ENCODE measurements at places on chromosomes 13 and 19.
A peak's percentile ranks its signal among the peaks of the same experiment; 100 is the strongest.

GRCh38 chr13:78137404-78138142 is 218.9 kb upstream of the EDNRB start:
- DNase-seq, result no peak

DNA sequence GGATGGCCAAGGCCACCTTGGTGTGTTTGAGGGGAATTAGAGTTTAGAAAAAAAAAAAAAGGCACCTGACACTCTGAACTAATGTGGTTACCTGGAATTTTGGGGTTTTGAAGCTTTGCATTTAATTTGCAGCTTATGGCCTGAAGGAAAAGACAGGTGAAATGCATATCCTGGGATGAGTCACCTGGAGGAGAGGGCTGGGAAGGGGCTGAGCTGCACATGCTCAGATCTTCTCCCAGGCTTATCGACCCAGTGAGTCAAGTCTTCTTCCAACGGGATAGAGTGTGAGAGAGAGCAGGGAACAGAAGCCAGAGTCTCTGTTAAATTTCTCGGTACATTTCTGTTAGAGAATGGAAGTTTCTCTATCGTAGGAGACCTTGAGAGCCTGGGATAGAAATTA is 29.7 kb upstream of the ALOX5AP start:
- no peak for DNase-seq

GRCh38 chr19:48928164-48929025 is 5.1 kb upstream of the DHDH start:
- DNase-seq, result no peak

- DNase-seq, result no peak
Observed at GRCh38 chr13:41460930-41461329, 3.6 kb downstream of the RGCC start.

DNA sequence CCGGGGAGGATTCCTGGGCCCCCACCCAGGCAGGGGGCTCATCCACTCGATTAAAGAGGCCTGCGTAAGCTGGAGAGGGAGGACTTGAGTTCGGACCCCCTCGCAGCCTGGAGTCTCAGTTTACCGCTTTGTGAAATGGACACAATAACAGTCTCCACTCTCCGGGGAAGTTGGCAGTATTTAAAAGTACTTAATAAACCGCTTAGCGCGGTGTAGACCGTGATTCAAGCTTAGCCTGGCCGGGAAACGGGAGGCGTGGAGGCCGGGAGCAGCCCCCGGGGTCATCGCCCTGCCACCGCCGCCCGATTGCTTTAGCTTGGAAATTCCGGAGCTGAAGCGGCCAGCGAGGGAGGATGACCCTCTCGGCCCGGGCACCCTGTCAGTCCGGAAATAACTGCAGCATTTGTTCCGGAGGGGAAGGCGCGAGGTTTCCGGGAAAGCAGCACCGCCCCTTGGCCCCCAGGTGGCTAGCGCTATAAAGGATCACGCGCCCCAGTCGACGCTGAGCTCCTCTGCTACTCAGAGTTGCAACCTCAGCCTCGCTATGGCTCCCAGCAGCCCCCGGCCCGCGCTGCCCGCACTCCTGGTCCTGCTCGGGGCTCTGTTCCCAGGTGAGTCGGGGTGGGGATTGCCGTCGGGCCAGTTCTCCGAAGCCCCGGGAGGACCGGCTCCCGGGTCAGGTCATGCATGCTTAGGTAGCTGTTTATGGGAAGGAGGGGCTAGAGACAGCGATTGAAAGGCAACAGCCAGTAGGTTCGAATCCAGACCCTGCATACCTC is at the start of gene ICAM1:
Gene ICAM1 (plus strand): TSS at position 505 of the 779 bp plus-strand sequence. CDS start 40 bp downstream, at position 545.
- peak; percentile 54 for DNase-seq

DNA sequence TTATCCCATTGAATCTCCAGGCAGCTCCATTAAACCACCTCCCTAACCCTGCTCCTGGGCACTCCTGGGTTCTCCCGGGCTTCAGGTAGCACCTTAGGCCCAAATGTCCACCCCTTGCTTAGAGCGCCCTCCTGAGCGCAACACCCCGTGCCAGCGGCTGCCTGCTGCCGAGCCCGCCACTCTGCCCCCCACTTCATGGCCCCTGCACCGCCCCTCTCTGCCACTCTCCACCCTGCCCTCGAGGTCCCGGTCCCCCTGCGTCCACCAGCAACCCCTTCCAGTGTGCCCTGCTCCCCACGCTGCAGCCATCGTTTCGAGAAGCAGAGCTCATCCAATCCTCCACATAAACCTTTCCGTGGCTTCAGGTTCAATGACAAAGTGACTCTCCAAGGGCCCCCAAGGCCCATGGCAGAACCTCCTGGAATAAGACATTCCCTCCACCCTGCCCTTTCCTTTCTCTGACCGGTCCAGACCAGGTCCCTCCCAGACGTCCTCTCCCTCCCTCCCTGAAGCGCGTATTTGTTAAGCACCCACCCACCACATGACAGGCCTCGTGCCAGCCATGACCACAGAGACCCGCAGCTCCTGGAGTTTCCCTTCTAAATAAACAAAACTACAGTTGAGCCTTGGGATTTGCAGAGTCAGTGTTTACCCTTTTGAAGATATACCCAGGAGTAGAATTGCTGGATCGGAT is 66.6 kb downstream of the ARHGEF18 start:
- DNase-seq, result no peak

DNA sequence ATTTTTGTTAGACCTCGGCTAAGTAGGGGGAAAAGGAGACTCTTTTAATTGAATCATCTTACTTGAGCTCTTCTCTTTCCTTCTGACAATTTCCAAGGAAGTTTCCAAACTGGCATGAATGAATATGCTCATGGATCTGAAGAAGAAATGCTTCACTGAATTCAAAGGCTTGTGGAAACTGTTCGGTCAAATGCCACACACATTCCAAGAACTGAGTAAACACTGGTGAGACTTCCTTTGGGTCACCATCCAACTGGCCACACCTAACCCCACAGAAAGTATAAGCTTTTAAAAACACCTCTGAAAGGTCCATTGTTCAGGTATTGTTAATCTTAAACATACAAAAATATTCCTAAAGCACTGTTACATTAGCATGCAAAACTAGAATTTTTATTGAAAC is 33.6 kb downstream of the MTMR6 start:
- DNase-seq, result no peak

- DNase-seq, result no peak
Observed at GRCh38 chr19:41968751-41969595, 9.9 kb upstream of the RABAC1 start.

GRCh38 chr19:51185069-51185867 is 39.6 kb upstream of the CD33 start:
- no peak for DNase-seq

GRCh38 chr13:55432814-55433213 is 1707.9 kb upstream of the PRR20A start:
- DNase-seq, result no peak

GRCh38 chr19:33080761-33081681 is at the start of gene GPATCH1:
Gene GPATCH1 (plus strand): TSS chr19:33081181. CDS start chr19:33081194, 13 bp downstream.
- peak; percentile 71 for DNase-seq

DNA sequence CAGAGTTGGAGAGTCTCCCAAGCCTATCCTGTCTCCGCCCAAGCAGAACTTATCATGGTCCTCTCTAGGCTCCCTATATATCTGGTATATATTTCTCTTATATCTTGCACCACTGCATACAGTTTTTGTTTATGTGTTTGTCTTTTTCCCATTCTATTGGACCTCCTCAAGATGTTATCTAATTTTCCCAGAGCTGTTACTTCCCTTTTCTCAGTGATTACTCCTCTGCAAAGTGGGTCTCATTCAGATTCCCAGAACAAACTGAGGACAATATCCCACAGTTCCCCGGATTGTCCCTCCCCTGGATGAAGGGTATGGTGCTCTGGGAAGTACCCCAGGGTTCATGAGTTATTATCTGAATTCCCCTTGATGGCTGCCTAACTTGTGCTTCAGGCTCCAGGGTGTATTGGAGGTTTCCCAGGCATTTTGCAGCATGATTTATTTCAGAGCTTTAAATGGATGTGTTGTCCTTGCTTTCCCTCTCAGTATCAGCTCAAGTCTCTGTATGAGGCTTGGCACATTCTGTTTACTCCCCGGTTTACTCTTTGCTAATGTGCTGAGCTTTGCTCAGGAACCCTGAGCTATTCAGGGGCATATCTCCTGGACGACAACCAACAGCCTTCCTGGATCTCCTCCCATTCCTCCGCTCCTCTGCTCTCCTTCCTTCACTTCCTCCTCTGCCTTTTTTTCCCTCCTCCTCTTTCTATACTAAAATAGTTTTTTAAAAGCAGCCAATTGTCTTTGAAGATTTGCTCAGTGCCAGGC is 329.3 kb downstream of the SPRY2 start:
- DNase-seq, result no peak

GRCh38 chr13:92677571-92677970 is 549.0 kb upstream of the GPC6 start:
- DNase-seq, result no peak

Data from T-helper 22 cell (primary cell).